ENCODE measurements at places on chromosomes 4 and X.

DNA sequence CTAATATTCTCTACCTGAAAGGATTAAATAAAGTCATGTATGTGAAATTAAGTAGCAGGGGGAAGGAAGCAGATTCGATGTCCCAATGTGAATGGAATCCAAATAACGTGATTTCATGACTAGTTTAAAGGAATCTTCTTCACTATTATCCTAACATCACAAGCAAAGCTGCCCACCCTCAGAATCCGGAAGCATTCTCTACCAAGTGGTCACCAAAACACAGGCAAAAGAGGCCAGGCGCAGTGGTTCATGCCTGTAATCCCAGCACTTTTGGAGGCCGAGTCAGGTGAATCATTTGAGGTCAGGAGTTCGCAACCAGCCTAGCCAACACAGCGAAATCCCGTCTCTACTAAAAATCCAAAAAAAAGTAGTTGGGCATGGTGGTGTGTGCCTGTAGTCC, 212.9 kb downstream of the LDB2 start:
- DNase-seq = no peak

- DNase-seq = no peak
Observed at GRCh38 chrX:75107863-75108509, 48.1 kb downstream of the ABCB7 start.

- no peak for DNase-seq
Observed at GRCh38 chrX:150940844-150941495, 42.2 kb upstream of the HMGB3 start.

- peak; percentile 95 for DNase-seq
Observed at GRCh38 chrX:48539345-48540027, at the start of gene TBC1D25. Gene TBC1D25, plus strand, starts transcription at chrX:48539714. Its CDS starts 84 bp downstream, at chrX:48539798.

DNA sequence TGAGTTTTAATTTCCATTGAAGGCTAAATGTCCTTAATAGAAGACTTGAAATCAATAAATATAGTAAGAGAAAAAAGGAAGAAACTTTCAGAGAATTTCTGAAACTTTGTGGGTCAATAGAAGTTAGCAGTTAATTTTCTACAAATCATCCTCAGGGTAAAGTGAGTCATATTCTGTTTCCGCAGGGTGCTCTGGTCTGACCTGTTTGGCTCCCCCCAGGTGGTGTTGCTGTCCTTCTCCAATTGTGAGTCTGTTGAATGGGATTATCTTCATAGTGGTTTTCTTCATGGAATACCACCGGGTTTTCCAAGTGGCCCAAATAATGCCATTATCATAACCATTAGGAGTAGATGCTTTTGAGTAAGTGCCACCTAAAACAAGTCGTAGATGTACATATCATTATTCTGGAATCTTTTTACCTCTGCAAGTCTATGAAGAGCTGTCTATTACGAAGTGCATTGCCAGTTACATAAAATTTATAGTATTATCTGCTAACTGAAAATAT, 7.7 kb downstream of the FGG start:
- no peak for DNase-seq

DNA sequence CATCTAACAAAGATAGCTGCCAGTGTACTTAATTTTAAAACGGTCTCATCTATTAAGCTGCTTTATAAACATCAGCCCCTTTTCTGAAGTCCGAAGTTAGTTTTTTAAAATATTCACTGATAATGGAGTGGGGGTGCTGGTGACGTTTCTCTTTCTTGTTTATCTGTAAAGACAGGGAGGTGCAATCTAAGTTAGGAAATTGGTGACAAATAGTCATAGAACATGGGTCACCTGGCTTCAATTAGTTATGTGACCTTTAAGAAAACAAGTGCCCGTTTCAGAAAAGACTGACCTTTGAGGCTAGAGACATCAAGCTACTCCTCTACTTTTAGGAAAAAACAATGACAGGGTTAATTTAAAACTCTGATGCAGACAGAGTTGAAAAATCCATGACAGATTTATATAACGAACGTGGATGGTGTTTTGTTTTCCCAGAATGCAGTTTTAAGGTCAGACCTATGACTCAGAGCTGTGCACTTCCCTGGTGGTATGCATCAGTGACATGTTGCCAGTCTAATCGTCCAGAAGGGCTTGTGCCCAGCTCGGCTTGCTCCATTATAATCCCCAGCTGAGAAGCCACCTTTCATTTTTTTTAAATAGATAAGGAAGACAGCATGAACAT, 38.2 kb downstream of the FHL1 start:
- no peak for DNase-seq

- no peak for DNase-seq
Observed at GRCh38 chr4:153010146-153010545, 74.0 kb downstream of the FHDC1 start.

- DNase-seq = no peak
Observed at GRCh38 chr4:183328832-183329231, 6.6 kb upstream of the CLDN24 start.

GRCh38 chr4:87982446-87983010, 7.0 kb downstream of the SPP1 start:
- no peak for DNase-seq

DNA sequence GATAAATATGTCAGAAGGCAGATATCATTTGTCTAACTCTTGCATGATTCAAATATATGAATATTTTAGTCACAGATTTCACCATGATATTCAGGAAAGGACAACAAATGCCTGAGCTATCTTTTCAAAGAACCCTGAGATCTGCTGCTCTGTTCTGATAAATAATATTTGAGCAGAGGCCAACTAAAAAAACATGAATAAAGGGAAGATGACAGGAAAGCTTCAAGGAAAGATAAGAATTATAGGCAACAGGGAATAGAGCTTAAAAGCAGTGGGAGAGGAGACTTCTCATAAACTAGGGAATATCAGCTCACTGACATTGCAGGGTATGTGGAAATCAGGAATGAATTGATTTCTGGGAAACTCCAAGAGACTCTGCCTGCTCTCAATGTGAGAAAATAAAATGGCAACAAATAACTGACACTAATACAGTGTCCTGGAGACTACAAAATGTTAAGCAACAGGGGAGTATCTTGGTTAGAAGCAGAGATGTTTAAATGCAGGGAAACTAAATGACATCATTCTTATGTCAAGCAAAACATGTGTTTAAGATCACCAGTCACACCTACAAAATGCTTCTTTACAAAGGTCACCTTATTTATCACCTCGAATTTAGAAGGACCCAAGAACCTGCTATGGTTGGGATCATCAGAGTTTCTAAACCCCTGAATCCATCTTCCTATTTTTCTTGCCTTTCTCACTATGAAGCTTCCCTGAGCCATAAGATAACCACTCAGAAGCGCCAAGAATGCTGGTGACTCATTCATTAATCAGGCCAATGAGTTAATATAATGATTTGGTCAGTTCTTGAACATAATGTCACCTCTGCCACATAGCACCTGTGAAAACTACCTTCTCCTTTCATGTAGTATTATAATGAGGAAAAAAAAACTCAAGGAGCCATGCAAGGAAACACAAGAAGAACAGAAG, 78.1 kb downstream of the NDST3 start:
- DNase-seq = no peak

DNA sequence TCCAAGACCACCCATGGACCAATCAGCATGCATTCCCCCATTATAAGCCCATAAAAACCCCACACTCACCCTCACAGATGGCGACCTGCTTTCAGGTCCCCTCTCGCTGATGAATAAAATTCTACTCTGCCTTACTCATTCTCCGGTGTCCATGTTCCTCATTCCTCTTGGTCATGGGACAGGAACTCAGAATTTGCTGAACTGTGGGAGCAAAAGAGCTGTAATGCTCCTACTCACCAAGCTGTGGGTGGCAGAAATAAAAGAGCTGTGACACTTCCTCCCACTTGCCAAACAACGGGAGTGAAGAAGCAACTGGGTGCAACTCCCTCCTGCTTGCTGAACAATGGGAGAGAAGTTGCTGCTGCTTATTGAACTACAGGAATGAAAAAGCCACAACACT, 168.5 kb upstream of the PCDH18 start:
- DNase-seq = no peak

DNA sequence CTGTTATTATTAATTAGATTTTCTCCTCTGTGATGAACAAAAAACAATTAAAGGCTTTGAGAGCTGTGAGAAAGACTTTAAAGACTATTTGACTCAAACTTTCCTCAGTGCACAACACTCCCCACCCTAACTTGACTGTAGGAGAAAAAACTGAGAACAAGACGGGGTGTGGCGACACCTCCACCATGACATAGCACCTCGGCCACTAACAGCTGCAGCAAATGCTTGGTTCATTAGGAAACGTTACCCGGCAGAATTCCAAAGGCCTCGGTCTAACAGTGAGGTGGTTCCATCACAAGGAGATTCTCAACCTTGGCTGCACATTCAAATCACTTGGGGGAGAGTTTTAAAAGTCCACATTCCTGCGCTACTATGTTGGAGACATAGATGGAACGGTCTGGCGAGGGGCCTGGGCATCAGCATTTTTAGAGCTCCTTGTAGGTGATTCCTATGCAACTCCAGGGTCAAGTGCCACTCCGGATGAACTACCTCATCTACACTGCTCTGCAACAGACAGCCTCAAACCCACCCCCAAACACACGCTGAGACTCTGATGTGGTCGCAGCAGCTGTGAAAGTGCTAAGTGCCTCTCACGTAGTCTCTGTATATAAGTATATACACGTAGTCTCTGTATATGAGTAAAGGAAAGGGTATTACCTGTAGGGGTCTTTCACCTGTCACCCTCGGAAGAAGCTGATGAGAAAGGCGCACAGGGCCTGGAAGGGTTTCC, 1.0 kb downstream of the FGFBP2 start:
- no peak for DNase-seq

- no peak for DNase-seq
Observed at GRCh38 chrX:114976292-114976691, 41.1 kb downstream of the IL13RA2 start.

DNA sequence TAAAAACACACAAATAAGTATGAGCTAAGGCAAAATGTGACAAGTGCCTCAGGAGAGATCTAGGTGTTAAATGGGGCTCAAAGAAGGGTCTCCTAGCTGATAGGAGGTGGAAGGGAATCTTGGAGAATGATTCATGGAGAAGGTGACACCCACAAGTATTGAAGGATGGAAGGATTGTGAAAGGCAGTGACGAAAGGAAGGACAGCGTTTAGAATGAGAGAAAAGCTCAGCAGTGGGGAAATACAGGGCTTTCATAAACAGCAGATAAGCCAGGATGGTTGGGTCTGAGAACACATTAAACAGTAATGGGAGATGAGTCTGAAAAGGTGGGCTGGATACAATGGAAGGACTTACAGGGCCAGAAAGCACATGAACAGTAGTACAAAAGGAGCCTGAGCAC, 11.5 kb downstream of the ANXA5 start:
- DNase-seq = no peak

GRCh38 chrX:110755061-110755460, 40.6 kb downstream of the CHRDL1 start:
- no peak for DNase-seq

GRCh38 chrX:41516456-41516855, 69.3 kb downstream of the NYX start:
- no peak for DNase-seq

Data from nephron progenitor cell (in vitro differentiated cells).